CD4-positive, alpha-beta memory T cell (primary cell): ENCODE measurements at places on chromosomes 5 and 9.

- DNase-seq, result no peak
These were observed 61.7 kb downstream of the GLRA1 start for GRCh38 chr5:151862811-151863472.

GRCh38 chr5:157159209-157159751 is 6.8 kb downstream of the GARIN3 start:
- DNase-seq, result peak; percentile 80

DNA sequence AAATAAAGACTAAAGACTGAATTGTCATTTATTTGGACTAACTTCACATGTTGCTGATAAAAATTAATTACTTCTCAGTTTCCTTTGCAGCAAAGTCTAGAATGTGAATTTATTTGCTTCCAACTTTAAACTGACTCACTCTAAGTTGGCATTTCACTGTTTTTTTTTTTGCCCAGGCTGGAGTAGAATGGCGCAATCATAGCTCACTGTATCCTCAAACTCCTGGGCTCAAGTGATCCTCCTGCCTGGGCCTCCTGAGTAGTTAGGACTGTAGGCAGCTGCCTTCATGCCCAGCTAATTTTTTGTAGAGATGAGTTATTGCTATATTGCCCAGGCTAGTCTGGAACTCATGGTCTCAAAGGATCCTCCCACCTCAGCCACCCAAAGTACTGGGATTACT is 3.5 kb downstream of the CCNB1 start:
- DNase-seq, result no peak

DNA sequence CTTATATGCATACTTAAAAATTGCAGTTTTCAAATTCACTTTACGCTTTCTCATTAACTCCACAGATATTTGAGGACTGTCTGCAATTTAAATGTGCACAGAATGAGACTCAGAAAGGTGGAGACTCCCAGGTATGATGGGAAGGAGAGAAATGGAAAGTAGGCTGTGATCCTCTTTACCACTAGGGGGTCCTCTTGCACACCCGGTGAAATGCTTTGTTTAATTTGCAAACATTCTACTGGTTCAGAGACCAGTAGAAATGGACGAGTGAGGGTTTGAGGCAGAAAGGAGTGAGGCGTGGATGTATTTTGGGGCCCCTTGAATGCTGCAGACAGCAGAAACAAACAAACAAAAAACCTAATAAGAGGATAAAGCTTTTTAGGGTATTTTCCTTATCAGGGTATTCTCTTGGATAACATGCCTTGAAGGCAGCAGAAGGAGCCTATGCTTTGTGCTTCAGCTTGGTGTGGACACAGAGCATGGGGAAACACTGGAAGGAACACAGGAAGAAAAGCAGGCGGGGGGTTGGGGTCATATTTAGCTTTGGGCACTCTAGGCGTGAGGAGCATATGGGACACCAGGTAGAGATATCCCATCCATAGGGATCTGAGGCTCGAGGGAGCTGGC is 410.1 kb downstream of the DMRT2 start:
- DNase-seq, result no peak

DNA sequence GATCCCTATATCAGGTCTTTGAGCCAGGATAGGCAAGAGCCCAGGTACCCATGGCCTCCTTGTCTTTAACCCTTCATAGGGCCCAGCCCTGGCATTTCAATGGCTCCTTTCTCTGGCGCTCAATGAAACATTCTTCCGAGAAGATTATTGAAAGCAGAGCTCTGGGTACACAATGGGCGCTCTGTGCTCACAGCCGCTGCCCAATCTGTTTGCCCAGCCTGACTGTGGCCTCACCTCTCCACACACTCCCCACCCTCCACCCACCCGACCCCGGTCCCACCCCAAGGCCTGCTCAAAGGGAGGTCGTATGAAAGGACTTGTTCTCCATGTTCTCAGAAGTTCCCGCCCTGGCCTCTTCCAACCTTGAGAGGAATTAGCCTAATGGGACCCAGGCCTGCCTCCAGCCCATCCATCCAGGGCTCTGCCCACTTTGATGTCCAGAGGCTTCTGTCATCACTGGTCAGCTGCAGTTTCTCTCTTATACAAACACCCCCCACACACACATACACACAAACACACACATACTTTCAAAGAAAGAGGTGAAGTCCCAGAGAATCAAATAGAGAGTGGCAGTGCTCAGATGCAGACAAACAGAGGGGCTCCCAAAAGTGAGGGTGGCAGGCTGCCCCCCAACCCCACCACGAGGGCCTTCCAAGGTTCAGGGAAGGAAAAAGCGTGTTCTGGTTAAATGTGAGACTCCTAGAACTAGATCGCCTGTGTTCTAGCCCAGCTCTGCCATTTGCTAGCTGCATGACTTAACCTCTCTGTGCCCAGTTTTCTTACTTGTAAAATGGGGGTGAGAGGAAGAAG is 5.1 kb upstream of the ARSI start:
- DNase-seq, result no peak

DNA sequence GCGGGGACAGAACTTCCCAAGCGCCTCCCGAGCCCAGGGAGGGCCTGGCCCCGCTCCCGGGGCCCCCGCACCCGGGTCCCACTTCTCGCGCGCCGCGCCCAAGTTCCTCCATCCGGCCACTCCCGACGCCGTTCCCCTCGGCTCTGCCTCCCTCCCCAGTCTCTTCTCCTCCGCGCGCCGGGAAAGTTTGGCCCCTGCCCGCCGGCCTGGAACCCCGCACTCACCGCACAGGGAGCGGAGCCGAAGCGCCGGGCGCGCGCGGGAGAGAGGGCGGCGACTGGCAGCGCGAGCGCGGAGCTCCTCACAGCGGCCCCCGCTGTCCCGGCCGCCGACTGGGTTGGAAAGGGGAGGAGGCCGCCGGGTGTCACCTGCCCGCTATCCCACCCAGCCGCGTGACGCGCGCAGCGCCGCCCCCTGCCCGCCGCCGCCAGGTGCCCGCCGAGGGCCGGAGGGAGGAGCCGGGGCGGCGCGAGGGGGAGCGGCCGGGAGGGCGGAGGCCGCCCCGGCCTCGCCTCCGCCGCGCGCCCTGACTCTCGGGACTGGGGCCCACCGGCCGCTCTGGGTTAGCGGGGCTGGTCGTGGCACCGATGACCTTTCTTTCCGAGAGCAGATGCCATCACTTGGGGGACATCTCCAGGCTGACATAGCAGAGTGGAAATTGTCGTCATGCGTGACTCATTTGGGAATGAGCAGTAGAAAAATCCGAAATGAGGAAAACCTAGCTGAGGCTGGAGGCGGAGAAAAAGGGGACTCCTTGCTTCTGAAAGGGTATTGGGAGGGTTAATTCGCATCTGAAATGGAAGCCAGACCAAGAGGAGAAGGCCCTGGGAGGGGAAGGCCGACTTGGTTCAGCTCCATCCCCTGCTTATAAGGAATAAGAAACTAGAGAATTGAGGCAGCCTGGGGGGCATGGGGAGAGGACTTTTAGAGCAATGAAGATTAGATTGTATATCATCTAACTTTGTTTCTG is at the start of gene ELOVL7:
ELOVL7 (minus strand) TSS at position 334 of the 970 bp plus-strand sequence. CDS start 56,872 bp downstream, outside the sequence.
- DNase-seq, result peak; percentile 1
